ENCODE measurements at places on chromosomes 2 and 18.

- no peak for DNase-seq
These were observed 35.7 kb downstream of the CELF4 start for GRCh38 chr18:37529863-37530262.

DNA sequence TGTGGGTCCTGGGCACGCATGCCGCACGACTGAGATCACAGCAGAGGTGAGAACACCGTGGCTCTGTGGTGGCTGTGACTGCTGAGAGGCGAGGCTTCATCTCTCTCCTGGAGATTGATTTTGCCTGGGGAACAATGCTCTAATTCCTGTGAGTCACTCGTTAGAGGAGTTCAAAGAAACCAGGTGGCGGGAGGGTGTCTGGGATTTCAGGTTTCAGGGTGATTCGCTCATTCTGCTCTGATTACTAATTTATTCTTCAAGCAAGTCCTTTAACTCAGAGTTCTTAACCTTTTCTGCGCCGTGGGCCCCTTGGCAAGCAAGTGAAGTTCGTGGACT, 56.3 kb downstream of the GLI2 start:
- DNase-seq: no peak

GRCh38 chr2:215425021-215425782, 10.7 kb downstream of the FN1 start:
- DNase-seq: no peak

- no peak for DNase-seq
These were observed 5.7 kb upstream of the KLHL29 start for GRCh38 chr2:23379220-23379695.

GRCh38 chr2:65914244-65914786, 481.9 kb upstream of the SPRED2 start:
- DNase-seq: no peak

GRCh38 chr2:219789476-219789875, 162.0 kb downstream of the SLC4A3 start:
- no peak for DNase-seq

DNA sequence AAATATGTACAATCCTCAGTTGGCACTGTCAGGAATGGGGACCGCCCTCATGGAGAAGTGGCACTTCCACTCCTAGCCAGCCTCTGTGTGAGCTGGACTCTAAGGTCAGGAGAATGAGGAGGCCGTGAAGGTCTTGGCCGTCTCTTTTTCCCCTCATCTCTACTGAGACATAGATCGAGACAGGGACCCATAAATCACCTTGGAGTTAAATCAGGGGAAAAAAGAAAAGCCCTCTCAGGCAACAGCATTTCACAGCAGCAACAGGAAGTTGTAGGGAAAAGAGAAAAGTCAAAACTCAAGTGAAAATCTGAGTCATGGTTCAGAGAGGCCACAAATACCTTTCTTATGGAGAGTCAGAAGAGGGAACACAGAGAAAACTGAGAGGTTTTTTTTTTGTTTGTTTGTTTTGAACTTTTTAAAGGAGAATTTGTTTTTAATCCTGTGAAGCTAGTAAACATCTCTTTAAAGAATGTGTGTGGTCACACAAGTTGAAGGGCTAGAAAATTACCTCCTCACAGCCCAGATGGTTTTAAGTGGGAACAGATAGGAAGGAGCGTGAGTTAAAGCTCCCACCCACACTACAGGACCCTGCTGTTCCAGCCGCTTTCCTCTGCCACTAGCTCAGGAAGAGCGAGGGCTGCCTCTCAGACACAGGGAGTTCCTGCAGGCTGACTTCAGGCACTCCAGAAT, 30.6 kb upstream of the CYP1B1 start:
- DNase-seq: no peak

DNA sequence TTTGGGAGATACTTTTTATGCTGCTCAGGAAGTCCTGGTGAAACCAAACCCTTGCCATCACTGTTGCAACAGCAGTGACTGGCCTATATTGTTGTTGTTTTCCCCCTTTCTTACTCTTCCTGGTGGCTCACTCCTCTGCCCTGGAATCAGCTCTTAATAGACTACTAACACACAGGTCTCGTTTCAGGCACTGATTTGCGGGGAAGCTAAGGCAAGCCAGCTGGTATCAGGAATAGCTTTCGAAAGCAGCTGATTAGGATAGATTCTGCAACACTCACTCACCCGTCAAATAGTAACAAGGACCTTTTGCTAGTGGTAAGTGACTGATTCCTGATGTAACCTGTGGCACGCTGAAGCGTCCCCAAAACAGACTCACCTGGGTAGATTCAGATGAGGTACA, 360.4 kb downstream of the PLCL1 start:
- no peak for DNase-seq

- no peak for DNase-seq
These were observed 68.7 kb upstream of the STK39 start for GRCh38 chr2:168316073-168316440.

GRCh38 chr2:23427976-23428375, 43.0 kb downstream of the KLHL29 start:
- DNase-seq: no peak

GRCh38 chr2:241008711-241009121, 10.3 kb downstream of the SNED1 start:
- DNase-seq: no peak

GRCh38 chr2:29450596-29451222, 335.5 kb downstream of the CLIP4 start:
- no peak for DNase-seq

GRCh38 chr18:23718731-23719130, 29.5 kb downstream of the LAMA3 start:
- DNase-seq: no peak

DNA sequence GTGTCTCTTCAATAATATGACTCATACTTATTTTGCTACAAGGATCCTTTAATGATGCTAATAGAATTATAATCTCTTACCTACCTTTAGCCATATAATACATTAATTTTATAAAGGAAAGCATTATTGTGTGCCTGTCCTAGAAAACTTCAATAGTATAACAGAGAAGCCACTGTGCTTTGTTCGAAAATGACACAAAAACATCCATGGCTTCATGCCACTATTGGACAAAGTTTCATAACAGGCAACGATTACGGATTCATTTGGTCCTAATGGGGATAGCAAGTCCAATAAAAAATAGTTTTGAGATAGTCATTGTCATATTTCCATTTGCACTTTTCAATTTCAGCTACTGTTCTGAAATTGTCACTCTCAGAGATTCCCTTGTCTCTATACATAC, 52.5 kb upstream of the CCDC150 start:
- DNase-seq: no peak

DNA sequence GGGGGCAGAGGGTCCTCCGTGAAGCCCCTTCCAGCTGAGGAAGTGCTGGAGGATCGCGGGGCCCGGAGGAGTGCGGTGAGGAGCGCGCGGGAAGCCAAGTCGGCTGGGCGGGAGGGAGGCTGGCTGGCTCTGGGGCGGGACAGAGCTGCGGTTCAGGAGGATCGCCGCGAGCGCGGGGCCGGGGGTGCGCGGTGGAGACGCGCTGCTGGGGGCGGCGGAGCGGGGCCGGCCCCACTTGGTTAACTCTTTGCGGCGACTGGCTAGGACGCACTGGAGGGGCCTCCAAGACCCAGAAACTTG, 464 bp downstream of the CYBRD1 start:
- no peak for DNase-seq

GRCh38 chr2:190891372-190891771, 10.8 kb downstream of the GLS start:
- no peak for DNase-seq

DNA sequence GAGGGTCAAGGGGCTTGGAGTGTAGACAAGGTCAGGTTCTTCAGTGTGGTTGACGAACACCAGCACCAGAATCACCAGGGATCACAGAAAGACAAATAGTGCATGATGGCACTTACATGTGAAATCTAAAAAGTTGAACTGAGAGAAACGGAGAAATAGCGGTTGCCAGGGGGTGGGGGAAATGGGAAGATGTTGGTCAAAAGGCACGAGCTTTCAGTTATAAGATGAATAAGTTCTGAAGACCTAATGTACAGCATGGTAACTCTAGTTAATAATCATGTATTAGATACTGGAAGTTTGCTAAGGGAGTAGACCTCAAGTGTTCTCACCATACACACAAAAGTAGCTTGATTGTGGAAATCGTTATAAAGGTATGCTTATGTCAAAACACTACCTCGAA, 43.7 kb upstream of the DARS1 start:
- DNase-seq: no peak

DNA sequence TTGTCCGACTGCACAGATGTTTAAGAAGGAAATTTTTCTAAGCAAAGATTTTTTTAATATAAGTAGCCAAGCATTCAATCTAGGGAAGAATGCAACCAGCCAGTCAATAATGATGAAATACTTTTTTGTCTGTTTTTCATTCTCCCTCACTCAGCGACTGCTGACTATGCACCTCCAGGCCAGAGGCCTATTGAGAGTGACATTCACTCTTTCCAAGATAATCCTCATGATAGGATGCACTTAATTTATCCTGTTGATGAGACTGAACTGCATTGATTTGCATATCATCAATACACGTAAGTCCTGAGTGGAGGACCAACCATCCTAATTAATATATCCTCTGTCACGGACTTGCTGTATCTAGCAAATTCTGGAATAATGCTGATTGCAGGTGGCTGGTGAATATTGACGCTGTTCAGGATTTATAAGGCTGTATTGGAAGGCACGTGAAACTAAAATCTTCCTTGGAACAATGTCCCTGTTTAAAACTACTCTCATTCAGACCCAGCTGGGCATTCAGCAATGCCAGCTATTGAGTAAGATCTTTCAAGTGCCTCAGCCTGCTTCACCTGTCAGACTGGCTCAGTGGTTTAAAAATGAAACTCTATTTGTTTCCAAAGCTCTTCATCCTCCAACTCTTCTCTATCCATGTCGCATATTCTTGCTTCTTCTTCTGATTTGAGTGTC, 142.2 kb downstream of the MAP2 start:
- no peak for DNase-seq

DNA sequence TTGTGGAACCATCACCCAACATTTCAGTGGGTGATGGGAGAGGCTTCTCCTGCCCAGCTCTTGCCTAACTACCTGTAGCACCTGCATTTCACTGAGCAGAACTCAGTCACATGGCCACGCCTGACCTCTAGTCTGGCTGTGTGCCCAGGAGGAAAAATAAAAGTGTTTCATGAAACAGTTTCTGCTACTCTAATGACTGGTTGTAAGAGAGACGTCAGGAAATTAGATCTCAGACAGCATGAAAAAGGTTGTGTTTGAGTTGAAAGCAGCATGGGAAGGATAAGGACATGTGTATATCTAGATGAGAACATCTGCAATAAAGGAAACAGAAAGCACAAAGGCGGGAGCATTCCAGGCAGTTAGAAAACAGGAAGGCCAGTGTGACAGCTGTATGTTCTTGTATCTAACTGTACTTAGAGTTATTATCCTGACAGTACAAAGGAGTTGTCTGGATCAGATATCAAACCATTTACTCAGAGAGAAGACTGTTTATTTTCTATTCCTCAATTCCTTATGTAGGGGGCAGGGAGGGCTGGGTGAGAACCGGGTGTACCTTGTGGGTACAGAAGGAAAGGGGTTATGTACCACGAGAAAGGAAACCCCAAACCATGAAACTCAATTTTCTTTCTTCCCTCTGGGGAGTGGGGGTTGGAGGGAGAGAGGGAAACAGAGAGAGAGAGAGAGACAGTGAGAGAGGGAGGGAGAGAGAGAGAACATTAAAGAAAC, 307.4 kb upstream of the VWC2L start:
- DNase-seq: no peak

GRCh38 chr18:57837917-57838548, 34.9 kb upstream of the ATP8B1 start:
- no peak for DNase-seq

DNA sequence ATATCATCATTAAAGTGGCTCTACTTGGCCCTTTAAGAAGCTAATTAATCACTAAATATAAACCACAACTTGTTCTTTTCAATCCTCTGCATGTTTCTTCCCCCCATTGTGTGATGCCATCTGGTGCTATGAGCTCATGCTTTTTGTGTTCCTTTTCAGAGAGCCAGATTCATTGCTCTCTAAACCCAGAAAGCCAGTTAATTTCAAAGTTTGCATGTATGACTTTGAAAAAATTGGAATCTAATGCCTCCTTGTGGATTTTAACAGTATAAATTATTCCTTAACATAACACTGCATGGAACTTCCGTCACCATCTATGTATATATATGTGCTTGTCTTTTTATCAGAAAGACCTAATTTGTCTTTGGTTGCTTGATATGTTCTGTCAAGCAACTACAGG, 31.1 kb downstream of the TMEM178A start:
- DNase-seq: no peak

DNA sequence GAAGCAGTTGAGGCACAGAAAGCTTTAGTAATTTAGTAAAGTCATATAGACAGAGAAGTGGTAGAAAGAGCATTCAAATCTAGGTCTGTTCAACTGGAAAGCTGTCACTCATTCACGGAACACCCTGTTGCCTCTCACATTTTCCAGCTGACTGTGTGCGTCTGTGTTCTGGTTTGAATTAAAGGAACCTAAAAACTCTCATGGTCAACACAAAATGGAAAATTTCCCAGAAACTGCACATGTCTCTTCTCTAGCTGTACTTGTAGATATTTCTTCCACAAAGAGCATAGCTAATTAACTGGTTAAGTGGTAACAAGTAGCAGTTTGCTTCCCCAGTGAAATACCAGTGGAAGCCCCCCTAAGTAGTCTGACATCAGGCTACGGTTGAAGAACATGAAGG, 390.8 kb downstream of the TGIF1 start:
- DNase-seq: no peak

- DNase-seq: no peak
These were observed 48.4 kb downstream of the LRRTM1 start for GRCh38 chr2:80255918-80256781.

GRCh38 chr2:19851116-19851695, 50.6 kb downstream of the TTC32 start:
- no peak for DNase-seq

GRCh38 chr2:181073896-181074295, 93.5 kb downstream of the UBE2E3 start:
- DNase-seq: no peak

- no peak for DNase-seq
These were observed 153.7 kb upstream of the KCTD1 start for GRCh38 chr18:26702086-26702485.

GRCh38 chr2:113896791-113897190, 6.9 kb downstream of the ACTR3 start:
- DNase-seq: no peak

DNA sequence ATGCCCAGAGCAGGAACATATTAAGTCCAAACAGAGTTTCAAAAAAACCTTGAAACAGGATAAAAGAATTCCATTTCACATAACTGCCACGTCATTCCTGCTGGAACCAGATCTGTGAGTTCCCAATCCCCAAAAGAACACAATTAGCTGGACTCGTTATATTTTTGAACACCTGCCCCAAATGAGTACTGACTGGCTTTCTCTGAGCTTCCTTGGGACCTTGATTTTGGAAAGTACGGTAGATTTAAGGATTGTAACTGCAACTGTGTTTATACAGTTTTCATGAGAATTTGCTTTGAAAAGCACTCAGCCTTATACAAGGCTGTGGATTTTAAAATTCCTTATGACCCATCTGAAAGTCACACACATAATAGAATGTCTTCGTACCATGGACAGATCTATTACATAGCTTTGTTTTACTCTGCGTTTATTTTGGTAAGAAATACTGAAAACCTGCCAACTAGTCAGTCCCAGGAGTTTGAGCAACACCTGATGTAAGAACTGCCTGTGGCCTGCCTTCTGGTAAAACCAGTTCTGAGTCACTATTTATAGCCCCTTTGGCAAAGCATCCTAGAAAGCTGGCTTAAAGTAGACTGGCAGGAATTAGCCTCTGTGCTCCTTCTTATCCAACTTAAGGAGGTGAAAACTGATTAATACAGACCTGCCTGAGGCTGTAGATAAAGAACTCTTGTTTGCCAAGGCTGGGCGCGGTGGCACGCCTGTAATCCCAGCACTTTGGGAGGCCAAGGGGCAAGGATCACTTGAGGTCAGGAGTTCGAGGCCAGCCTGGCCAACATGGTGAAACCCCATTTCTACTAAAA, 48.1 kb downstream of the MERTK start:
- DNase-seq: no peak

- DNase-seq: no peak
These were observed 214.1 kb upstream of the PARD3B start for GRCh38 chr2:204331180-204331579.
